GM23248 (cell line): ENCODE measurements at places on chromosomes 6 and 20.

GRCh38 chr6:12968290-12968689, 251.7 kb downstream of the PHACTR1 start:
- DNase-seq = peak; percentile 6
- H3K27me3 ChIP-seq = no peaks in the 10 kb centered on the region
- H3K27ac ChIP-seq = peak overlapping the region; percentile 26; the same call in 1 of the 2 replicates

DNA sequence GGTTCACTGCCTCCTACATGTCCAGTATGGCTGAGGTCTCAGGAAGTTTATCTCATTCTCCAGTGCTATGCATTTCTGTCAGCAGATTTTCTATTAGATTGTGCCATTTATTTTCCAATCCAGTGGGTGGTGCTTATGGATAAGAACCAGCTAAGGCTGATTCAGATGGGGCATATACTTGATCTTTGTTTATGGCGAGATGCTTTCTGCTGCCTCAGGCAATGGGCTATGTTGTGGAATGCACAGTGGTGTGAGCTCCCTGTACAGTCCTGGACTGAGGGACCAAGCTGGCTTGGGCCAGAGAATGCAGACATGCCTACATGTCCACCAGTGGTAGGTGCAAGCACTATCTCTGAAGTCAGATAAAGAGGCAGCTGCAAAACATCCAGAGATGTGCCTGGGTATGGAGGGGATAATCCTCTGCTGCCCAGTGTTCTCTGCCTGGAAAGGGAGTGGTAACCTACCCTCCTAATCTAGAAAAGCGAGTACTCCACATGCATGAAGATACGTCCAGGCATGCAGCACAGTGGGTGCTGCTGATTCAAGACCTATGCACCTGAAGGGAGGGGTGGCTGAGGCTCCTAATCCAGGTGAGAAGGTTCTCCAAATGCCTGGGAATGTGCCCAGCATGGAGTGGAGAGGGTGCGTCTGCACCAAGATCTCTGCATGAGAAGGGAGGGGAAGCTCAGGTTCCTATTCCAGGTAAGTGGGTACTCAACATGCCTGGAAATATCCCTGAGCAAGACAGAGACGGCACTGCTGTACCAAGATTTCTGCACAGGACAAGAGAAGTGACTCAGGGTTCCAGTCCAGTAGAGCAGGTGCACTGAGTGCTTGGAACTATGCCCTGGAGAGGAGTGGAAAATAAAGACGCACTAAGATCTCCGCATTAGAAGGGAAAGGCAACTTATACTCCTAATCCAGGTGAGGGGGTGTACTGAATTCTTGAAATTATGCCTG, 9.4 kb downstream of the CST4 start:
- H3K27me3 ChIP-seq = peaks cover 13% of the 10 kb centered on the region; the same call in 1 of the 2 replicates
- no peak overlapping the region for H3K4me3 ChIP-seq
- no peak for DNase-seq
- no peak overlapping the region for H3K27ac ChIP-seq
- H3K36me3 ChIP-seq = no peaks in the 10 kb centered on the region
- no peaks in the 10 kb centered on the region for H3K4me1 ChIP-seq

DNA sequence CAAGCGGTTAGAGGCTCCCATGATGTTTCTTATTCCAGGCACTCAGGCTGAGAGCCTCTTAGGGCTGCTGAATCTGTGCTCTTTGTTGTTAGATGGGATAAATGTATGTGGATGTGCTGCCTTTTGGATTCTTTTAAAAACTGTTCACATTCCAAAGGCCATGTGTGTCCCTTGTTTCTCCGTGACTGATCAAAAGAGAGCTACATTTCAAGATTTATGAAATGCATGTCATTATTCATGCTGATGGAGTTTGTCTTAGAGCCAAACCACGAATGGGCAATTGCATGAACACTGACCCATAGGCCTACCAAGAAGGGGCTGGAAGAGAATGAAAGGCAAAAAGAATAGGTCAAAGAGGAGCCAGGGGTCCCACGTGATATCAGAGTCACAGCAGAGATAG, 104.9 kb upstream of the TSHZ2 start:
- no peak for DNase-seq
- no peaks in the 10 kb centered on the region for H3K36me3 ChIP-seq
- no peak overlapping the region for H3K27ac ChIP-seq
- H3K27me3 ChIP-seq = no peaks in the 10 kb centered on the region
- no peaks in the 10 kb centered on the region for H3K4me1 ChIP-seq

DNA sequence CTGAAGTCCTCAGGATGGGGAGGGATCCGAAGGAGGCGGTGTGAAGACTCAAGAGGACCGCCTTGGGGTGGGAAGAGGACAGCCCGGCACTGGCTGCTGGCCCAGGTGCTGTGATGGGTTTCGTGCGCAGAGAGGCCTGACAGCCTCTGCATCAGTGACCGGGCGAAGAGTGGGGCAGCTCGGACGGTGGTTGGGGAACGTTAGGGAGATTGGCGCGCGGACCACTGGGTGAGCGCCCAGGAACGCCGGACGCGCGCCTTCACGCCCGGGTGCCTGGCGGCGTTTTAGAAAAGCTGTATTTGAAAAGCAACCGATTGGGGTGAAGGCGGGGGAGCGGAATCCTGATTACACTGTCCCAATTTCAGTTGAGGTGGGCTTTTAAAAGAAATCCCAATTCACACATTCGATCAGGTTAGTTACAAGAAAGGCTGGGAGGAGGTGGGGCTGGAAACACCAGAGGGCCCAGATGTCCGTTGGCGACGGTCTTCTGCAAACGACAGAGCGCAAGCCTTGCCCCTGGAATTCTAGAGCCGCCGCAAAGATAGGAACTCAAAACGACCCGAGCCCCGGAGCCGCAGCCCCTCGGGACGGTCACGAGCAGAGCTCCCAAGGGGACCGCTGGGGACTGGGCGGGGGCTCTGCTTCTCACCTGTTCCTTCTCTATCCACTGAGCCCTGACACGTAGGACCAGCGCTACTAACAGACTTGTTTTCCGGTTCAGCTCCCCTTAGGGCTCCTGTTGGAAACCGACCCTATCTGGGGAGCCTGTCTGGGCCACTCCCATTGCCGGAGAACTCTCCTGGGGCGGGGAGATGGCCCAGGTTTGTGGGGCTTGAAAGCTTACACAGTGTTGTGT, 8.5 kb upstream of the TRIM40 start:
- no peaks in the 10 kb centered on the region for H3K36me3 ChIP-seq
- H3K27ac ChIP-seq = no peak overlapping the region
- H3K4me3 ChIP-seq = no peak overlapping the region
- DNase-seq = peak; percentile 26
- no peaks in the 10 kb centered on the region for H3K4me1 ChIP-seq

GRCh38 chr6:20217891-20218290, 5.6 kb upstream of the MBOAT1 start:
- H3K27me3 ChIP-seq = no peaks in the 10 kb centered on the region
- DNase-seq = peak; percentile 23
- H3K36me3 ChIP-seq = no peaks in the 10 kb centered on the region
- H3K4me1 ChIP-seq = peaks cover 14% of the 10 kb centered on the region; the same call in 1 of the 2 replicates
- no peak overlapping the region for H3K4me3 ChIP-seq
- H3K27ac ChIP-seq = no peak overlapping the region

DNA sequence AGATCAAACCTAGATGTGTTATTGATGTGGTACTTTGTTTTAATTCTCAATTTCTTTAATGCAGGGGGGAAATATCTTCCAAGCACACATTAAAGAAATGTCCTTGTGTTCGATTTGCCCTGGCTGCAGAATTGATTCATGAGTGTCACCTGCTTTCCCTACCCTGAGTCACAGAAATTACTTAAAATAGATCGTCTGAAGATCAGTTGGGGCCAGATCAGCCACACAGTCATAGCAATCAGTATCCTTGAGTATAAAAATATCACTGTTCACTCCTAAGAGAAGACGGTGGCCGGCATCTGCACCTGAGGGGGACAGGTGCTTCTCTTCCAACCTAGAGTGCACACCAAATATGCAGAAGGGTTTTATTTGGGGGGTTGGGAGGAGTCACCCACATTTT, 115.2 kb upstream of the RIN2 start:
- no peak overlapping the region for H3K4me3 ChIP-seq
- no peaks in the 10 kb centered on the region for H3K4me1 ChIP-seq
- no peaks in the 10 kb centered on the region for H3K27me3 ChIP-seq
- H3K36me3 ChIP-seq = no peaks in the 10 kb centered on the region

DNA sequence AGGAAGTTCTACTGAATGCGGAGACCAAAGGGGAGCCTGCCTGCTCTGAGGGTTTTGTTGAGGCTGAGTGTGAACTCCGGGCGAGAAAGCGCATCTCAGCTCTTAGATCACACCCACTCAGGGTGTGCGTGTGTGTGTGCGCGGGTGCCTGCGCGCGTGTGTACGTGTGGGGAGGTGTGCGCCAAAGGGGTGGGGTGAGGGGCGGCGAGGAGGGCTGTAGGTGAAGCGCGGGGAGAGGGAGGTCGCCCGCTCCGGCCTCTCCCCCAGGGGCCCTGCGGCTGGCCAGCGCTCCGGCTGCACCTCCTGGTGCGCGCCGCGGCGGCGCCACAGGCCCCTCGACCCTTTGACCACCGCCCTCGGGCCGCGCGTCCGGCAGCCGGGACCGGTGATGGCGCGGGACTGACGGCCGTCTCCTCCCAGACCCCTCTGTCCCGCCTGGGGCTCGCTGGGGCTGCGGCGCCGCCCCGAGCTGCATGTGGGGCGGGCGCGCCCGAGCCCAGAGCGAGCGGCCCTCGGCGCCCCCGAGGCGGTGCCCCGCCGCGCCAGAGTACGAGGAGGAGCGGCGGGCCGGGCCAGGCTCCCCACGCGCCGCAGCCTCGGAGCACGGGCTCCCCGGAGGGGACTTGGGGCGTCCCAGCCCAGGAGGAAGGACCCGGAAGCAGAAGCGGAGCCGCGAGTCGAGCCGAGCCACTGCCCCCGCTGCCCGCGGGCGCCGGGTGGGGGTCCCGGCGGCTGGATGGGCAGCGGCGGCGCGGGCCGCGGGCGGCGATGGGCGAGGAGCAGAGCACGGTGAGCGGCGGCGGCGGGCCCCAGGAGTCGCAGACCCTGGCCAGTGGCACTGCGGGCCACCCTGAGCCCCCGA, at the start of gene RNF217:
RNF217 (plus strand) TSS at position 661 of the 862 bp plus-strand sequence; CDS start at position 769, 108 bp downstream.
- H3K27me3 ChIP-seq = no peaks in the 10 kb centered on the region
- peak within 1 kb of the TSS; percentile 85 for H3K4me3 ChIP-seq
- peaks cover 30% of the 10 kb centered on the region for H3K4me1 ChIP-seq
- no peaks in the 10 kb centered on the region for H3K36me3 ChIP-seq
- H3K27ac ChIP-seq = peak within 1 kb of the TSS; percentile 74
- DNase-seq = peak; percentile 77

DNA sequence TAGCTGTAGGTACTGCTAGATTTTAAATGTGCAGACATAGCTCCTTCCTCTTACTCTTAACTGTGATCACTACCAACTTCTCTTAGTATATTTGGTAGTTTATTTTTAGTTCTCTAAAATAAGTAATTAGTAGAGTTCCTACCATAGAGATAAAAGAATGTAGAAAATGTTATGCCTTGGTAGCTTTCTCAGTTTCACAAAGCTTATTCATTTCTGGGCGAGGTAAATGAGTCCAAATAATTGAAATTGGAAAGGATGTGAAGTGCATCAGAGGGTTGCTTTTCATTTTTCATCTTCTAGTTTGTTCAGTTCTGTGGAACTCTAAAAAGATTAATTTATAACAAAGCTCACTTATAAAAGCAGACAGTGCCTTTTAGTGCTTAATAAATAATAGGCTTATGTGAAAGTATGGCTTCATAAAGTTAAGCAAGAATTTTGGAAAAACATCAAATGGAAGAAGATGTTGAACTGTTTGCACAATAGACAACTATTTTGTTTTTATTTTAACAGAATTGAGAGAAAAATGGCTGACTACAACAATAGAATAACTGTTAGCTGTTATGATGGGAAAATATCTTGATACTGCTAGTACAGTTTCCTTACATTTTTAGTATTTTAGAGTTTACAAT, 303.7 kb downstream of the UTRN start:
- H3K36me3 ChIP-seq = peaks cover 8% of the 10 kb centered on the region; the same call in 1 of the 2 replicates
- H3K4me1 ChIP-seq = peaks cover 5% of the 10 kb centered on the region
- no peaks in the 10 kb centered on the region for H3K27me3 ChIP-seq
- H3K27ac ChIP-seq = 0 out of 2 replicates have a peak overlapping the region, but pooled peaks have one; percentile 5

GRCh38 chr20:52683761-52684160, 288.4 kb upstream of the TSHZ2 start:
- H3K4me3 ChIP-seq = no peak overlapping the region
- DNase-seq = no peak
- no peaks in the 10 kb centered on the region for H3K36me3 ChIP-seq
- peaks cover 25% of the 10 kb centered on the region for H3K27me3 ChIP-seq
- H3K27ac ChIP-seq = no peak overlapping the region
- H3K4me1 ChIP-seq = no peaks in the 10 kb centered on the region

DNA sequence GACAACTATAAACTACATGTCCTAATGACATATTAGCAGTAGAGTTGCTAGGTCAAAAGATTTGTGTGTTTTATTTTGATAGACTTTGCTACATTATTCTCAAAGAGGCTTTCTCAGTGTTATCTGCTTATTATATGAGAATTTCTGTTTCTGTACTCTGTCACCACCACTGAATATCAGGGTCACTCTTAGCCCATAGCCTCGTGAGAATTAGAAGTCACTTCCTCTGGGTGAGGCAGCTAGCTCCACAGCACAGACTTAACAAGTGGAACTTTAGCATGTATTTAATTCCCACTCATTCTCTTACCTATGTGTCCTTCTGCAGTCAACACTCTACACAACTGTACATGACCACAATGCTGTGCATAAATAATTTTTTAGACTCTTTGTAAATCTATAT, 6.7 kb downstream of the PHACTR2 start:
- no peak overlapping the region for H3K4me3 ChIP-seq
- no peak for DNase-seq
- H3K27me3 ChIP-seq = no peaks in the 10 kb centered on the region
- no peak overlapping the region for H3K27ac ChIP-seq
- peaks cover 27% of the 10 kb centered on the region for H3K4me1 ChIP-seq

GRCh38 chr6:92541448-92542060, 877.8 kb downstream of the EPHA7 start:
- H3K27me3 ChIP-seq = no peaks in the 10 kb centered on the region
- no peak for DNase-seq
- H3K4me1 ChIP-seq = no peaks in the 10 kb centered on the region
- no peaks in the 10 kb centered on the region for H3K36me3 ChIP-seq
- no peak overlapping the region for H3K4me3 ChIP-seq

DNA sequence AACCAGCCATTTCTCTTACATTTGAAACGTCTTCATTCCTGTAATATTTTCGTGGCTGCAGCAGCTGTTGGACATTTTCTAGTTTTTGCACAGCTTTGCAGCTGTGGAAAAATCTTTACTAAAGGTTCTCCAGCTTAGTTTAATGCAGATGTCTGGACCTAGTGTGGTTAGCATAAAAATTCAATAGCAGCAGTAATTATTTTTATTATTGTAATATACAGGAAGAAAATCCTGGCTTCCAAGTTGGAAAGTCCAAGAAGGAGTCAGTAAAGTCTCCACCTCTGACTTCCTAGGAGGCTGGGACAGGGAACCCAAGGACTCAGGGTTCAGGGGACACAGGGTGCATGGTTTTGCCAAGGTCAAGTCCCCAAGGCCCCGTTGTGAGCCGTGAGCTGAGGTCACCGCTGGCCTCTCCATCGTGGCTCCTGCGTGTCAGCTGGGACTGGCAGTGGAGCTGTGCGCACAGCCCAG, 230.6 kb downstream of the FNDC1 start:
- H3K27me3 ChIP-seq = no peaks in the 10 kb centered on the region
- no peaks in the 10 kb centered on the region for H3K36me3 ChIP-seq
- no peaks in the 10 kb centered on the region for H3K4me1 ChIP-seq
- no peak for DNase-seq
